ENCODE measurements at places on chromosomes 12 and 14.

GRCh38 chr12:53052419-53053217 is 2.8 kb downstream of the TNS2 start:
- no peak for DNase-seq

DNA sequence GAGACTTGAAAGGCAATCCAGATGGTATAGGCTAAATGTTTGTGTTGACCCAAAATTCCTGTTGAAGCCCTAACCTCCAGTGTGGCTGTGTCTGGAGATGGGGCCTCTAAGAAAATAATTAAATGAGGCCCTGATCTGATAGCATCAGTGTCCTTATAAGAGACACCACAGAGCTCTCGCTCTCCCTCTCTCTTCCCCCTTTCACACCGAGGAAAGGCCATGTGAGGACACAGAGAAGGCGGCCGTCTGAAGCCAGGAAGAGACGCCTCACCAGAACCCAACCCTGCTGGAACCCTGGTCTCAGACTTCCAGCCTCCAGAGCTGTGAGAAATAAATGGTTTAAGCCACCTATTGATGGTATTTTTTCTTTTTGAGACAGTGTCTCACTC is 87.5 kb downstream of the SCARB1 start:
- DNase-seq = no peak

GRCh38 chr12:112450725-112451124 is 32.0 kb downstream of the PTPN11 start:
- no peak for DNase-seq

GRCh38 chr12:132600048-132601032 is 10.0 kb downstream of the LRCOL1 start:
- no peak for DNase-seq

DNA sequence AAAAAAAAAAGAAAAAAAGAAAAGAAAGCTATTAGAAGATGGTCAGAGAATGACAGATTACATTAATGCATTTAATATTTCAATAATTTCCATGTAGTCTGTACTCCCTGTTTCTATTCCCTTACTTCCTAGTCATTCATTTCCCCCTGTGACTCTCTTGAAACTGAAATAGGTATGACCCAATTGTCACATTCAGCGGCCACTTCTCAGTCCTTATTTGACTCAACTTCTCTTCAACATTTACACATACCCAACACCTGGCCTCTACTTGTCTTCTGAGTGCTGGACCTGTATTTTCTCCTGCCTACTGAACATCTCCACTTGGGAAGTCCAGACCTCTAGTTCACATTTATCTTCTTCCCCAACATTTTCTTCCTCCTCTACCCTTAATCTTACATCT is 7.2 kb downstream of the EEA1 start:
- no peak for DNase-seq

GRCh38 chr14:31950764-31951637 is 126.1 kb upstream of the ARHGAP5 start:
- no peak for DNase-seq

- DNase-seq = no peak
Observed at GRCh38 chr12:5923751-5924150, 21.3 kb downstream of the ANO2 start.

DNA sequence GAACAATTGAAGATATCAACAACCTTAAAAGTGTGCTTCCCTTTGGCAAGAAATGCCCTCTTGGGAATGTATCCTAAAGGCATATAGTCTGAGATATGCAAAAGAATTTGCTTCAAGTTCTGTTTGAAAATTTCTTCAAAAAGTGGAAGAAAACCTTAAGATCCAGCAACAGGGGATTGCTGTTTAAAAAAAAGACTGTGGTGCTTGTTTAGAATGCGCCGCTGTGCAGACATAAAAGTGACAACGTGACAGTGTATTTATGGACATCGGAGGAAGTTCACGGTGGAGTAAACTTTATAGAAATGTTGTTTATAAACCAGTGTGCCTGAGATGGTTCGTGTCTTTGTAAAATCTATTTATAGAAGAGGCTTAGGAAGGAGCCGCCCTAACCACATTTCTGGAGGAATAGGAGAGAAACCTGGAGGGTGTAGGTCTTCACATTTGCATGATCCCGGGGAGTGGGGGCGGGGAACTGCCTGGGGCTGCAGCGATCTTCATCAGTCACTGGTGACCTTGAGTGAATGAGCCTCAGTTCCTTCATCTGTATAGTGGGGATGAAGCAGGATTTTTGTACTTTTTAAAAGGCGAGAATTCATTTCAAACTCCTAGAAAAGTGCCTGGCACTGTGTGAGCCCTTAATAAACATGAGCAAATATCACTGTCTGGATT is 27.5 kb downstream of the ADGRD1 start:
- DNase-seq = no peak

DNA sequence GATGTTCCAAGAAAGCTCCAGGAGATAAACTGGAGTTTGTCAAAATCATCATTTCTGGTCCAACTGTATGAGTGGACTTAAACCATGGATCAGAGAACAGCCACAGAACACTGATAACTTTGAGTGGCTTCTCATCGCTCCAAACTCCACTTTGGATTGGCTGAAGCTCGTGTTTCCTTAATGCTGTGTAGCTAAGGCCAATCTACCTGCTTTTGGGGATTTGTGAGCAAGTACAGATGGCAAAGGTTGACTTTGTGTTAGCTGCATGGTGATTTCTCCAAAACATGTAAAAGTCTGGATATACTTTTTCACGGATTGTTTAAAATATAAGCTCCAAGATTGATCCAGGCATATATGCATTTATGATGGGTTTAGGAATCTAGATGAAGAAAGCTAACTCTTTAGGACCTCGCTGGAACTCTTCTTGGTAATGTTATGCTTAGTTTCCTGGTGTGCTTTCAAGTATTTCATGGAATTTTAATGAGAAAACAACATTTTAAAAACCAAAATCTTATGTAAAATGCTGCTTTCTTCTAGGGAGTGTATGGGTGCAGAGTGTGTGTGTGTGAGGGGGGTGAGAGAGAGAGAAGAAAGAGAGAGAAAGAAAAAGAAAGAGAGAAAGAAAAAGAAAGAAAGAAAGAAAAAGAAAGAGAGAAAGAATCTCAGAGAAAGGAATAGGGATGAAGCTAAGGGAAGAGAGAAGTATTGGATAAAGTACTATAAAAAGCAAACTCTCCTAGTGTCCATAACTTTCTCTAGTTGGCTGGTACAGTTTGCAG is 11.6 kb upstream of the PAX9 start:
- no peak for DNase-seq

DNA sequence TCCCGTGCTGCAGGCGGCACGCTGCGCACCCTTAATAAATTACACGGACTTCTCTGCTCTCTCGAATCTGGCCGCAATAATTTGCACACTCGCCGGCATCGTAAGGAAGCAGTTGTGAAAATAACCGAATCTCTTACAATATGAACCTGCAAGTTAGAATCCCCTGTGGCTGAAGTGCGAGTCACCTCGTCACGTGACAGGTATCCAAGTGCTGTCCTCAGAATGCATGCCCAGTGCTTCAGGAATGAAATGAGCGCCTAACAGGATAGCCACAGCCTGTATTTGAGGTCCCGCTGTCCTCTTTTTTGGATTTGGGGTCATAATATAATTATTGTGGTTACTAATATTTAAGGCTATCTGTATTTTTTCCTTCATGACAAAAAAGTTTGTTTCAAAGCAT is 82.0 kb downstream of the VWF start:
- DNase-seq = no peak

- no peak for DNase-seq
Observed at GRCh38 chr12:21001778-21002177, 129.2 kb upstream of the SLCO1B1 start.

- no peak for DNase-seq
Observed at GRCh38 chr12:45350861-45351260, 135.0 kb downstream of the ANO6 start.

- peak; percentile 55 for DNase-seq
Observed at GRCh38 chr12:6563448-6564050, 4.5 kb downstream of the NOP2 start.

DNA sequence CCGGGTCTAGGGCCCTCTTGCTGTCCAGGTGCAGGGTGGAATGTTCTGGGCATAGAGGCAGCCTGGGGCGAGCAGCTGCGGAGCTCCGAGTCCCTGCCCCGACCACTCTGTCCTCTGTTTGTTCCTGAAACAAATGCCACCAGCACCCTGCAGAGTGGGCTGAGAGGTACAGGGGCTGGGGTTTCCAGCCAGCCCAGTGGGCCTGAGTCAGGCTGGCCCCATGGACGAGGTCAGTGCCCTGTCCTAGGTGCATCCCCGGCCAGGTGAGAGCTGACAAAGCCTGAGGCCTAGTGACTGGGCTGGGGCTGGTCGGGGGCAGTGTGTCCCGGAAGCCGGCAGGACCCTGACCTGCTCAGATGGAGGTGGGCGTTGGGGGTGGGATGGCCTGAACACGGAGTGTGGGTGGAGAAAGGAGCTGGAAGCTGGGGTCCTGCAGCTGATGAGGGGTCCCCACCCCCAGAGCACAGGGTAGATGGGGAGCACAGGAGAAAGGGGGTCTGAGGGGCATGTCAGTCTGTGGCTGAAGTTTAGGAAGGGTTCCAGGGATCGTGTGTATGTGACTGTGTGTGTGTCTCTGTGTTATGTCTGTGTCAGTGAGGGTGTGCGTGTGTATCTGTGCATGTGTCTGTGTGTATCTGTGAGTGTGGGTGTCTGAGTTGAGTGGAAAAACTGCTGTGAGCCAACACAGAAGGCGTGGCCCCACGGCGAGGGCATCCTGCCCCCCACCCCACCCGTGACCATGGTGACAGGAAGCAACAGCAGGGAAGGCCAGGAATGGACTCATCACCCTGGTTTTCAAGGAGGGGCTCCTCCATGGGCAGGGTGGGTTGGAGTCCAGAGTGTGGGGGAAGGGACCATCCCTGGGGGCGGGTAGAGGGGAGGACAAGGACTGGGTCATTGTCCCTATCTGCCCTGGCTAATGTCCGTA is 2.4 kb upstream of the CRIP1 start:
- peak; percentile 43 for DNase-seq

GRCh38 chr14:44961554-44962333 is at the start of the genes KLHL28 and TOGARAM1:
Gene KLHL28 (minus strand): TSS chr14:44961947. CDS start chr14:44945928, 16,019 bp downstream.
Gene TOGARAM1 (plus strand): TSS chr14:44962190. CDS start chr14:44962422, 232 bp downstream.
- peak; percentile 90 for DNase-seq

- no peak for DNase-seq
Observed at GRCh38 chr12:1007276-1007675, 16.3 kb downstream of the ERC1 start.
